ENCODE measurements at places on chromosomes 4 and X.

DNA sequence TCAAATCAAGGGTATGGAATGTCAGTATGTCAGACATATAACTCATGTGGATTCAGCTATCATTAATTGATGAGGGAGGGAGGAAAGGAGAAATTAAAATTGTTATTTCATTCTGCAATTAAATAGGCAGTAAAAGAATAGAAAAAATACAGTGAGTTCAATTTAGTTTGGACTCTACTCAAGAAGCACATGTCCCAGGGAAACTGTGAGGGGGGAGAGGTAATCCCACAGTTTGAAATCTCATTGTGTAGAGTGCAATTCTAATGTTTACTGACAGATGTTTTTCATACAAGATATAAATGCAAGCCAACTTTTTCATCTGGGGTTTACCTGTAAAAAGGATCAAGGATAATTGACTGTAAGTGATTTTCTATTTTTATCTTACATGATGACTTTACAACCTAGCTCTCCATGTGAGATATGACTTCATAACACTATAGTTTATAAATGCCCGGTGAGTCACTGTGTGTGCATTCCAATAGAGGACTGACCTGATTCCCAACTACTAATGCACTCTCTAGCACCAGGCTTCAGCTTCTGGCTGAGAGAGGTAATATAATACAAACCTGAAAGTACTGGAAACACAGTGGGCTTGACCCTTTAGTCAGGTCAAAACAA lies 35.2 kb upstream of the SCD5 start:
- DNase-seq: no peak

DNA sequence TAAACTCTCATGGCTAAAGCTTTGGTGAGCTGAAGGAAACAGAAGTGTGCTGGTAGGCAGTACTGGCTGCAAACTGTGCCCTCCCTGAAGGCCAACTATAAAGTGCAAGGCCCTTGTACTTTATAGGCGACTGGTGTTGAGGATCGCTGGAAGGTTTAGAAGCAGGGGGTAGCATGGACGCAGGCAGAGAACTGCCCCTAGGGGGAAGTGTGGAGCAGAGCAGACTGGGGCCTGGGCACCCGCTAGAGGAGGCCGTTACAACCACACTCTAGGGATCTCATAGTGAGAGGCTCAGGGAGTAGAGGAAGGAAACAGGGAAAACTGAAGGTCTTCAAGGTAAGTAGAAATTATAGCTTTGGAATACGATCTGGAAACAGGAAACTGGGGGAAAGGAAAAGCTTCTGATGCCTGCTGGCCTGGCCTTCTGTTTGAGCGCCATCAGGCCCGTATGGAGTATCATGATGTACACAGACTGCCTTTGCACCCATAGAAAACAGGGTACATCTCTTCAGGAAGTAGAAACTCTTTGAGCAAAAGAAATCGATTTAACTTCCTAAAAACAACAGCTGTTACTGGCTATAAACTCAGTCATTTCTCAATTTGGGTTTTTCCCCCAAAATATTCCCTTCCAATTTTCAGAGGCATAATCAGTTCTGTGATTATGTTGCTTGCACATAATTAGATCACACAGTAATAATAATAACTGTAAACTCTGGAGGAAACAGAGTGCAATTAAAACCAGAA lies 23.9 kb upstream of the TMSB4X start:
- DNase-seq: no peak

DNA sequence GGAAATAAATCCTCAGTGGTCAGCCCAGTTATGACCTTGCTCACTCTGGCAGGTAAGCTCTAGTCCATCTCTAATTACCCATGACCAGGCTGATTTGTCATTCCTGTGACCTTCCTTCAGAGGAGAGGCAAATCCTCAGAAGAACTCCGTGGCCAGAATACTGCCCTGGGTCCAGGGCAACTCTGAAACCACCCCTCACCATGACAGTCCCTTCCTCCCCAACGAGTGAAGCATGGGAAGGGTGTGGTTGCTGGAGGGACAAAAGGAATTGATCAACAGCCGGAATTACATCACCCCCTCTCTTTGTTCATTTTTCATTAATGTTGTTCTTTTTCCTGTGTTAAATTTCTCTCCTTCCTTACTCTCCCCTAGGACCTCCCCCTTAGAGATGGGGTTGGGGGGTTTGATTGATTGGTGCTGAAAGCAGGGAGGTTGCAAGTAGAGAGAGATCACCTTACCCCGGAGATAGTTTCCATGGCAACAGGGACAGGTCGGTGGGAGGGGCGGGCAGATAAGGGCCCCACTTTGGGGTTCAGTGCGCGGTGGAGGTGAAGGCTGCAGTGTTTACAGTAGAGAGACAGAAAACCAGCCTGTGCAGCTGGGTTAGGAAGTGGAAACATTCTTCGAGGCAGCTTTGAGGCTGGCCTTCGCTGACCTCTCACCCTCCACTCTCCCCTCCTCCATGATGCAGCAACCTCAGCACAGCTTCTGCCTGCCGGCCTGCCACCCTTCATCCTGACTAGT lies 647.4 kb downstream of the BCOR start:
- no peak for DNase-seq

DNA sequence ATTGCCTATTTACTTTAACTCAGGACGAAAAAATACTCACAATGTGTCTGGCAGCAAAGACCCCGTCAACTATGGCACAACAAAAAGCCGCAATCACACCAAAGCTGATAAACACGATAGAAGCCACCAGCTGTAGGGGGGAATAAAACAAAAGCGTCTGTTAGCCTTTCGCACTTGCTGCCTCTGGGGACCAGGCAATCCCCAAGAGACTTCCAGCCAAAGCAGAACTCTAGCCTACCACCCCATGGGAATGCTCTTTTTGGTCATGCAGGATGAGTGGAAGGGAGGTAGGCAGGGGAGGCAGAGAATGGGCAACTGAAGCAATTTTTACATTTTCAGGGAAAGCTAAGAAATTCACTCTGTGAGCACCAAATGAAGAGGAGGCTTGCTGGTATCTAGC lies 20.1 kb downstream of the TMEM255A start:
- DNase-seq: no peak

GRCh38 chr4:141731481-141731880 lies 95.1 kb downstream of the IL15 start:
- no peak for DNase-seq

- no peak for DNase-seq
Measured at GRCh38 chrX:9308426-9308825, 156.4 kb upstream of the TBL1X start.

- DNase-seq: no peak
Measured at GRCh38 chr4:133452678-133453077, 303.6 kb downstream of the PCDH10 start.

DNA sequence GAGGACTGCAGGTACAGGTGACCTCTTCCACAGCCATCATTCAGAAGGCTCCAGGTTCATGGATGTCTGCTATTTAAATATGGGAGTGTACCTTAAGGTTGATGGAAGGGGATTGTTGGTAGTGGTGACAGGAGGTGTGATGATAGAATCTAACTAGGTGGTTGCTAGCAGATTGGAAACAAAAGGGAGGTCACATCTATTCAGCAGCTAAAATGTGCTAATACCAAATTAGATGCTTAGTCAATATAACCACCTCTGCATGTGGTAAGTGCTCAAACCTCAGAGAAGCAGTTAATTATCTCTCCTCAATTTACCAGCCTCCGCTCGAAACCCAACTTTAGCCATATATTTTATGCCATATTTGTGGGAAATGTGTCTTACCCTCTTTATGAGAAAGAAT lies 98.7 kb upstream of the CCSER1 start:
- DNase-seq: no peak

GRCh38 chr4:3286335-3287175 lies 6.3 kb upstream of the RGS12 start:
- no peak for DNase-seq

DNA sequence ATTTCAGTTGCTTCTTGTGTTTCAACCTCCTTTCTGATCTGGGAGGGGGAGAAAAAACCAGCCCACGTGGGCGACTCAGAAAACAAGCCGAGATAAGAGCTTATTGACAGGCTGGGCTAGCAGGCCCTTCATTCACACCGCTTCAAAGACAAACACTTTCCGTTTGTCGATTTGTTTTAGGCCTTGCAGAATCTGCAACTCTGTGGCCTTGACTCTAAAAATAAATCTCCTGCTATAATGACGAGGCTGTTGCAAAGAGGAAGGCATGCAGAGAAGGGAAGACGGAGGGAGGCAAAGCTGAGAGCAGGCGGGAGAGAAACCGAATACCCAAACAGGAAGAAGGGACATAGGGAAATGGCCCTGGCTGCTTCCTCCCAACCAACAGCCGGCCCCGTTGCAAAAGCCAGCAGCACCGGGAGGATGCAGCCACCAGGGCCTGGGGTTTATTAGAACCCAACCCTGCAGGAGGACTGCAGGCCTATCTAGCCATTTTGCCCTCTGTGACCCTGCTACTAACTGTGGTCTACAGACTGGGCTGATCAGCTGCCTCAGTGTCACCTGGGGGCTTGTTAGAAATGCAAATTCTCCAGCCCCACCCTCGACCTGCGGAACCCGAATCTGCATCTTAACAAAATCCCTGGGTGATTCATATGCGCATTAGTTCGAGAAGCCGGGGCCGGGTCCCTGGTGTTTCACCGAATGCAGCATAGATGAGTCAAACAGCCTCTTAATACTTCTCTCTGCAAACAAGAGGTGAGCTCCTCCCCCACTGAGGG lies 325.5 kb downstream of the BCOR start:
- no peak for DNase-seq

GRCh38 chrX:12894074-12895030 lies 12.1 kb upstream of the TLR8 start:
- DNase-seq: no peak

- peak; percentile 74 for DNase-seq
Measured at GRCh38 chrX:74343343-74344279, 39.6 kb downstream of the ZCCHC13 start.

DNA sequence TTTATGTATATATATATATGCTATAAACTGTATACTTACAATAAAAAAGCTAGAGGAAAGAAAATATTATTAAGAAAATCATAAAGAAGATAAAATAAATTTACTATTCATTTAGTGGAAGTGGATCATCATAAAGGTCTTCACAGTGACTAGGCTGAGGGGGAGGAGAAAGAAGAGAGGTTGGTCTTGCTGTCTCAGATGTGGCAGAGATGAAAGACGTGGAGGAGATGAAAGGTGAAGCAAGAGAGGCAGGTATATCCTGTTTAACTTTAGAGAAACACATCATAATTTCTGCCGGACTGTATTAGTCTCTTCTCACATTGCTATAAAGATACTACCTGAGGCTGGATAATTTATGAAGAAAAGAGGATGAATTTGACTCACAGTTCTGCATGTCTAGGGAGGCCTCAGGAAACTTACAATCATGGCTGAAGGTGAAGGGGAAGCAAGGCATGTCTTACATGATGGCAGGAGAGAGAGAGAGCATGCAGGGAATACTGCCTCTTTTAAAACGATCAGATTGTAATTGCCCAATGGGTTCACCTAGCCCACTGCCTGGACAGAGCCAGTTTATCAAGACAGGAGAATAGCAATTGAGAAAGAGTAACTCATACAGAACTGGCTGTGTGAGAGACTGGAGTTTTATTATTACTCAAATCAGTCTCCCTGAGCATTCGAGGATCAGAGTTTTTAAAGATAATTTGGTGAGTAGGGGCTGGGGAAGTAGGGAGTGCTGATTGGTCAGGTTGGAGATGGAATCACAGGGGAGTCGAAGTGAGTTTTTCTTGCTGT lies 22.1 kb upstream of the RRAGB start:
- DNase-seq: no peak

DNA sequence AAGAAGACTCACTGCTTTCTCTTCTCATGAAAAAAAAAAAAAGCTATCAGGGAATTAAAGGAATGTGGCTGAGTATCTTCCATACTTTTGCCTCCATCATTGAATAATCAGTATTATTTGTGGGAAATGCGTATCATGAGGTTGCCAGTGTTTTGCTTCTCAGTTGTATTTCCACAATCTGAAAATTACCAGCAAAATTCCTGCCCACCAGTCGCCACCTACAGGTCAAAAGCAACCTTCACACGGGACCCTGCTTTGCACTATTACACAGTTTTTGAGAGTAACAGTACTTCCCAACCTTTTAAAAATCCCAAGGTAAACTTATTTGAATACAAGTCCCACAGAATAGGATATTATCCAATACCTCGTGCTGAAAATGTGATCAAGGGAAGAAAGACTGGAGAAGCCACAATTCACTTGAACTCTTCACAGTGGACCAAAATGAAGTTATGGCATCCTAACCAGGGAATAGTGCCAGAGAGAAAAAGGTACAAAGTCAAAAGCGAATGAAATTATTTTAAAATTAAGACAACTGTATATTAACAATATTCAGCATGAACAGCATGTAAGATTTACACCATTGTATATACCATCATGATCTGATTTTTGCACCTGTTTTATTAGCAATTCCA lies 30.4 kb downstream of the PGRMC1 start:
- no peak for DNase-seq

Data from NCI-H1417 treated with DMSO at 0.1 percent for 48 hours (cell line).